T1000 (cell line): ENCODE measurements at places on chromosomes 1 and 21.

GRCh38 chr1:191572479-191572878, 585.8 kb upstream of the RGS18 start:
- no peak for DNase-seq

- DNase-seq: peak; percentile 84
Observed at GRCh38 chr1:233113009-233113879, 162.8 kb downstream of the NTPCR start.

DNA sequence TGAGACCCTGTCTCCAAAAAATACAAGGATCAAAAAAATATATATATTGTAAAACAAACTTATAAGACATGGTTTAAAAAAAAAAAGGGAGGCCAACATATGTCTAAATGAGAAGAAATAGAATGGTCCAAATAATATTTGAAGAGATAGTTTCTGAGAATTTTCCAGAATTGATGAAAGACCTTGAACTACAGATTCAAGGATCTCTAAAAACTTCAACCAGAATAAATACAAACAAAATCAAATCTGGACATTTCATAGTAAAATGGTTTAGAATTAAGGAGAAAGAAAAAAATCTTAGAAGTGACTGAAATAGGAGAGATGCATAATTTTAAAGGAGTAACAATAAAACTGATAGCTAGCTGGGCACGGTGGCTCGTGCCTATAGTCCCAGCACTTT, 45.5 kb upstream of the RCOR3 start:
- no peak for DNase-seq

- DNase-seq: no peak
Observed at GRCh38 chr1:206847946-206848345, 17.5 kb upstream of the IL20 start.

GRCh38 chr1:173648880-173649605, 13.9 kb downstream of the TEX50 start:
- no peak for DNase-seq

- DNase-seq: peak; percentile 7
Observed at GRCh38 chr1:115977499-115978258, 1.4 kb downstream of the SLC22A15 start.

GRCh38 chr1:239125893-239126292, 260.5 kb upstream of the CHRM3 start:
- DNase-seq: no peak

GRCh38 chr1:29243023-29243870, 6.9 kb downstream of the PTPRU start:
- peak; percentile 75 for DNase-seq

DNA sequence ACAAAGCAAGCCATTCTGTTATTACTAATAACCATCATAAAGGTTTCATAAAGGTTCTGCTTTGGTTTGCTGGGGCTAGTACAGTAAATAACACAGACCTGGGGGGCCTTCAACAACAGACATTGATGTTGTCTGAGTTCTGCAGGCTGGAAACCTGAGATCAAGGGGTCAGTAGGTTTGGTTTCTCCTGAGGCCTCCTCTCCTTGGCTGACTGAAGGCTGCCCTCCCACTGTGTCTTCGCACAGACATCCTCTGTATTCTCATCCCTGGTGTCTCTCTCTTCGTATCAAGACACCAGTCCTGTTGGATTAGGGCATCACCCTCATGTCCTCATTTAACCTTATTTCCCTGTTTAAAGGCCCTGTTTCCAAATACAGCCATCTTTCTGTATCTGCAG, 37.3 kb downstream of the HUNK start:
- DNase-seq: no peak

DNA sequence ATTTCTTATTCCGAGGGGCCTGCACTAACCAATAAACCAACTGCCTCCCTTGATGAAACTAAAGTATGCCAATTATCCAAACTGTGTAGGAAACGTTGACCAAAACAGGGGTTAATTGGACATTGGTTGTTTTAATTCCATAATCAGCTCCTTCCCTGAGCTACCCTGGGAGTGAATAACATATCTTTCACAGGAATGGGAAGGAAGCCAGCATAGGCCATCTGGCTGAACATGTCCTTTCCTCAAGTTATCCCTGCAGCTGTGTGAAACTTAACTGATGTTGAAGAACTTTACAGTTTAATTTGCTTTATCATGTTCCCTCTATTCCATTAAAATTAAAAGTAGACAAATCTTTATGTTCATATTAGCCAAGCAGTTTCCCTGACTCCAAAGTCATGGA, 75.4 kb downstream of the NRIP1 start:
- DNase-seq: no peak

DNA sequence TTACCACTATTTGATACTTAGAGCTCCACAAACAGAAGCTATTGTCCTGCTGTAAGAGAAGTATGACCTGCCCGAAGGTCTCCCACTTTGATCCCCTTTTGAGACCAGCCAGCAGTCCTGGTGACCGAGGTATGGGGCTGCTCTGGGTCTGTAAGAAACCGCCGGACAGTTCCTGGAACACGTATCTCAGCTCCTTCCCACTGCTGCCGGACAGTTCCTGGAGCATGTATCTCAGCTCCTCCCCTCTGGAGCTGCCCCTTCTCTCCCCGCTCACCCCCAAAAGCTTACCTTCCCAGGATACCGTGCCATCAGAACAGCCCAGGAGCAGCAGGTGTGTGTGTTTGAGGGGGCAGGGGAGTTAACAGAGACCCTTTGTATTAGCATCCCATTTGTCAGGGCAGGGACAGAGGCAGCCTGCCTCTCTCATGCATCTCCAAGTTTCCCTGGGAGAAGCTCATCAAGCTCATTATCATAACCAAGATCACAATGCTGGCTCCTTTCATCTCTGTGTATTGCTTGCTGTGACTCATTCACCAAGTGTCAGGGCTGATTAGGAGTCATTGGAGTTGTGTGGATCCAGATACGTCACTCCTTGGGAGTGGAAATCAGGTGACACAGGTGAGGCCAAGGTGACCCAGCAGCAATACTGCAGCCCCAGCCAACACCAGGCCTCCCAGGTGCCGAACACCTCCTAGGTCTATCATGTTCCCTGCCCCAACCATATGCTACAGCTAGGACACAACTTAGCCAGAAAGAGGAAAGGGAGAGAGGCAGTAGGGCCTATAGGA, 25.3 kb downstream of the OPTC start:
- no peak for DNase-seq

DNA sequence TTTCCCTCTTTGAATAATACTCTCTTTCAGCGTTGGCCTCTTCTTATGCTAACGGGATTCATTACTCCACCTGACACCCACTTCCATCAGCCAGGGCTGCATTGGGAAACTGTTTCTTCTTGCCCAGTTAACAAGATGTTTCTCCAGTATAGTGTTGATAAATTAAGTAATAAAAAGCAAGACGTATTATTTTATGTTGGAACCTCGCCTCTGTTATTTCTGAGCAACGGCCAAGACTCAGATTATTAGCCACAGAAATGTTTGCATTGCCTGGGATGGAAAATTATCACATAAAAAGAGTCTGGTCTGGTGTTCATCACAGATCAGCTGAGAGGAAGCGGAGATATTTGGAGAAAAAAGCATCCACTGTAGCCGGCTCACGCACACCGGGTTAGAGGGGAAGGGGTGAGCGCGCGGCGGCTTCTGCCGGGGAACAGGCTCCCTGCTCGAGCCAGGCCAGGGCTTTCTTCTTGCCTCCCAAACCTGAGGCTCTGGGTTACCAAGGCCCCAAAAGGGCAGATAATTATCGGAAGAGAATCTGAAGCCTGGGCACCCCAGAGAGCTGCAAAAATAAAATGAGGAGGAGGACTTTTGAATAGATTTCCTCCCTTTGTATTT, 189.5 kb downstream of the PRDM16 start:
- no peak for DNase-seq

DNA sequence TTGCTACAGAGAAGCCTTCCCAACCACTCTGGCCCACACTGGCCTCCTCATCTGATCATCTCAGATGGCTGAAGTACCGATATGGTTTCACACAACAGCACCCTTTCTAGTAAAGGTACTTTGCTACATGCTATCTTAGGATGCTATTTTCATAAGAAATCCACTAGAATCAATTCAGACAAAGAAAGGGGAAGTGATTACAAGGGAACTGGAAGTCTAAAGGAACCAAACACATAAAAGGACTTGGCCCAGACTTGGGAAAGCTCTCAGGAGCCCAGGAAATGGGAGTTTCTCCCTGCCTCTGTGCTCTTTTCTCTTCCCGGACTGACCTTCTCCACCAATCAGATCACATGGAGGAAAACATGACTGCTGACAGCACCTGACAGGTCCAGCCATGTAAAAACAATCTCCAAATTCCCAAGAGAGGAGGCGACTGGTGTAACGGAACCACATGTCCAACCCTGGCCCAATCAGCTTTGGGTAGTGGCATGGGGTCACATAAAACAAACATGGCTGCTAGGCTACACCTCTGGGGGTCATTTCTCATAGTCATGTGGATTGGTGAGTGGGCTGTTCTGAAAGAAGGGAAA, 12.7 kb upstream of the FOXE3 start:
- DNase-seq: no peak

DNA sequence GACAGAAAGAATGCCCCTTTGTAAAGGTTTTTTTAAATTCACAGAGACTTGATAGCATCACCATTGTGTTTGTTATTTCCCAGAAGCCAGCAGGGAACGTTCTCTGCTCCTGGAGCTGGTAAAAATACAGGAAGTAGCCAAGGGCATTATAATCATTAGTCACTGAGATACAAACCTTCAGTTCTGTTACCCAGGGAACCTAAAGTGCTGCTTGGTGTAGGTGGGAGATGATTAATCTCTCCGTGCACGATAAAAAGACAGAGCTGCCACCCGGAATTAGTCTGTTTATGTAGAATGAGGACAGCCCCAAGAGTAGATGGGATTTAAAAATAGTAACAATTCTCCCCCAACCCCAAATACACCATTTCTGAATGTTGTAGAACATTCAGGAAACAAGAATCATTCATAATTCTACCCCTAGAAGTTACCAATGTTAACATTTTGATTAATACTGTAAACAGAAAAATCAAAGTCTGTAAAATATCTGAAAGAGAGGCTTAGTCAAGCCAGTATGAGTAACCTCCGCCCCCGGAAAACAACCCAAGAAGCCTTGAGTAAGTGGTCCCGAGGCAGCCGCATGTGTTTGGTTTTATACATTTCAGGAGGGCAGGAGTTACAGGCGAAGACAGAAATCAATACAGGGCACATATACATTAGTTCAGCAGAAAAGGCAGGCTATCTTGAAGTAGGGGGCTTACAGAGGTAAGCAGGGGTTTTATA, 45.3 kb upstream of the CTBS start:
- DNase-seq: no peak

DNA sequence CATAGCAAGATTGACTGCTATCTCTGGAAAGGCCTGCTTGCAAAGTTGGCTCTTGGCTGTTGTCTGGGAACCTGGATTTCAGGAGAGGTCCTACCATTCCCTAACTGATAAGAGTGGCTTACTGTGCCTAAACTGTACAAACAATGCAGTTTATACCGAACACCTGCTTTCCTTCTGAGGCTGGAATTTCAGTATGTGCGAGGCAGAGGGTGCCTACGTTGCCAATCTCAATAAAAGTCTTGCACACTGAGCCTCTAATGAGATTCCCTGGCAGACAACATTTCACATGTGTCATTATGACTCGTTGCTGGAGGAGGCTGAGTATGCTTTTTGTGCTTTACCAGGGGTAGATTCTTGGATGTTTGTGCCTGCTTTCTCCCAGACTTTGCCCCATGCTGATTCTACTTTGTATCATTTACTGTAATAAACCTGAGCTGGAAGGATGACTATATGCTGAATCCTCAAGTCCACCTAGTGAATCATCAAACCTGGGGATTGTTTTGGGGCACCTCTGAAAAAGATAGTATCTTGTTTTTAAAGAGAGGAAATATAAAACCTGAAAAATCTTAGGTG, 58.9 kb upstream of the GNG4 start:
- DNase-seq: peak; percentile 12

- DNase-seq: no peak
Observed at GRCh38 chr1:1094981-1095380, 20.9 kb upstream of the RNF223 start.

- DNase-seq: no peak
Observed at GRCh38 chr1:207298186-207298585, 23.3 kb upstream of the CD55 start.

GRCh38 chr1:15834406-15835204, 12.9 kb upstream of the SPEN start:
- peak; percentile 71 for DNase-seq

GRCh38 chr1:91520942-91521507, 20.4 kb downstream of the CDC7 start:
- no peak for DNase-seq
